ENCODE measurements at places on chromosomes 11 and 22.

DNA sequence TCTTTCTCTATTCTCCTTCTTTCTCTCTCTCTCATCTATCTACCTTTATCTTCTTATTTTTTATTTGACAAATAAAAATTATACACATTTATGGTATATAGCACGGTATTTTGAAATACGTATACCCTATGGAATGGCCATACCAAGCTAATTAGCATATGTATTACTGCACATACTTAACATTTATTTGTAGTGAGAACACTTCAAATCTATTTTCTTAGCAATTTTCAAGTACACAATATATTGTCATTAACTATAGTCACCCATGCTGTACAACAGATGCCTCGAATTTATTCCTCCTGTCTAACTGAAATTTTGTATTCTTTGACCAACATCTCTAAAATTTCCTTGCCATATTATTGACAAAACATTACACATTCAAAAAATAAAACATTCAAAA, 447.1 kb downstream of the MIAT start:
- DNase-seq = no peak

GRCh38 chr11:114322934-114323333, 26.7 kb downstream of the NNMT start:
- no peak for DNase-seq

DNA sequence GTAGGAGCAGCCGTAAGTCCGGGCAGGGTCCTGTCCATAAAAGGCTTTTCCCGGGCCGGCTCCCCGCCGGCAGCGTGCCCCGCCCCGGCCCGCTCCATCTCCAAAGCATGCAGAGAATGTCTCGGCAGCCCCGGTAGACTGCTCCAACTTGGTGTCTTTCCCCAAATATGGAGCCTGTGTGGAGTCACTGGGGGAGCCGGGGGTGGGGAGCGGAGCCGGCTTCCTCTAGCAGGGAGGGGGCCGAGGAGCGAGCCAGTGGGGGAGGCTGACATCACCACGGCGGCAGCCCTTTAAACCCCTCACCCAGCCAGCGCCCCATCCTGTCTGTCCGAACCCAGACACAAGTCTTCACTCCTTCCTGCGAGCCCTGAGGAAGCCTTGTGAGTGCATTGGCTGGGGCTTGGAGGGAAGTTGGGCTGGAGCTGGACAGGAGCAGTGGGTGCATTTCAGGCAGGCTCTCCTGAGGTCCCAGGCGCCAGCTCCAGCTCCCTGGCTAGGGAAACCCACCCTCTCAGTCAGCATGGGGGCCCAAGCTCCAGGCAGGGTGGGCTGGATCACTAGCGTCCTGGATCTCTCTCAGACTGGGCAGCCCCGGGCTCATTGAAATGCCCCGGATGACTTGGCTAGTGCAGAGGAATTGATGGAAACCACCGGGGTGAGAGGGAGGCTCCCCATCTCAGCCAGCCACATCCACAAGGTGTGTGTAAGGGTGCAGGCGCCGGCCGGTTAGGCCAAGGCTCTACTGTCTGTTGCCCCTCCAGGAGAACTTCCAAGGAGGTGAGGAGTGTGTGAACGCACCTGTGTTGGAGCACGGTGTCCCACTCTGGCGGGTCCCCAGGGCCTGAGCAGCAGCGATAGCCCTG, at the start of gene TAGLN:
Gene TAGLN (plus strand): TSS at position 318 of the 863 bp plus-strand sequence. CDS start 3,644 bp downstream, outside the sequence.
- DNase-seq = no peak

GRCh38 chr11:108432783-108433182, 34.5 kb downstream of the C11orf65 start:
- no peak for DNase-seq

- DNase-seq = peak; percentile 1
These were observed 85.8 kb downstream of the RELT start for GRCh38 chr11:73461964-73462363.

DNA sequence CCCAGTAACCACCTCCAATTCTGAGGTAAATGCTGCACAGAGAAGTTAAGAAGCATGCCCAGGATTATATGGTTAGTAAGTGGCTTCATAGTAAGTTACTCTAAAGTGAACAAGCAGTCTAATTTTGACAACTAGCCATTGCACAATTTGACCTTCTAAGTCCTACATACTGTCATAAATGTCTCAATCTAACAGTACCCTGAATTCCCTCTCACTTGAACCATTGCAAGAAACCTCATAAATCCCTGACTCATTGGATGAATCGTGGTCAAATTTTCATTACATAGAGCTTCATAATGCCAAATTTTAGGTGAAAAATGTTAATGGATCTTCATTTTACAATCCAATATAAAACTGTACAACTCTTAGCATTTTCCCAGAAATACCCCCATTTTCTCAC, 217.3 kb upstream of the GRIA4 start:
- no peak for DNase-seq

- DNase-seq = no peak
These were observed 385.7 kb downstream of the AASDHPPT start for GRCh38 chr11:106463154-106463553.

DNA sequence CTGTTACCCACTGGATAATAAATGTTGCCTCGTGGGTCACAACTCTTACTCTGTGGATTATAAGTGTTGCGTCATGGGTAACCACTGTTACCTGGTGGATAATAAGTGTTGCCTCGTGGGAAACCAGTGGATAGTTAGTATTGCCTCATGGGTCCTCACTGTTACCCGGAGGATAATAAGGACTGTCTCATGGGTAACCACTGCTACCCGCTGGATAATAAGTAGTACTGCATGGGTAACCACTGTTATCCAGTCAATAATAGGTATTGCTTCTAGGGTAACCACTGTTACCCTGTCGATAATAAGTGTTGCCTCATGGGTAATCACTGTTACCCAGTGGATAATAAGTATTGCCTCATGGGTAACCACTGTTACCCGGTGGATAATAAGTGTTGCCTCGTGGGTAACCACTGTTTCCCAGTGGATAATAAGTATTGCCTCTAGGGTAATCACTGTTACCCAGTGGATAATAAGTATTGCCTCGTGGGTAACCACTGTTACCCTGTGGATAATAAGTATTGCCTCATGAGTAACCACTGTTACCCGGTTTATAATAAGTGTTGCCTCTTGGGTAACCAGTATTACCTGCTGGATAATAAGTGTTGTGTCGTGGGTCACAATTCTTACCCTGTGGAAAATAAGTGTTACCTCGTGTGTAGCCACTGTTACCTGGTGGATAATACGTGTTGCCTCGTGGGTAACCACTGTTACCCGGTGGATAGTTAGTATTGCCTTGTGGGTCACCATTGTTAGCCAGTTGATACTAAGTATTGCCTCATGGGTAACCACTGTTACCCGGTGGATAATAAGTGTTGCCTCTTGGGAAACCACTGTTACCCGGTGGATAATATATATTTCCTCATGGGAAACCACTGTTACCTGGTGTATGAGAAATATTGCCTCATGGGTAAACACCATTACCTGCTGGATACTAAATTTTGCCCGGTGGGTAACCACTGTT, 15.7 kb upstream of the NXPE4 start:
- DNase-seq = no peak

- DNase-seq = no peak
These were observed 36.0 kb downstream of the CAPN1 start for GRCh38 chr11:65217441-65218423.

- no peak for DNase-seq
These were observed 25.9 kb downstream of the MED15 start for GRCh38 chr22:20533095-20533878.

GRCh38 chr11:92531065-92531739, 306.6 kb downstream of the FAT3 start:
- DNase-seq = no peak

DNA sequence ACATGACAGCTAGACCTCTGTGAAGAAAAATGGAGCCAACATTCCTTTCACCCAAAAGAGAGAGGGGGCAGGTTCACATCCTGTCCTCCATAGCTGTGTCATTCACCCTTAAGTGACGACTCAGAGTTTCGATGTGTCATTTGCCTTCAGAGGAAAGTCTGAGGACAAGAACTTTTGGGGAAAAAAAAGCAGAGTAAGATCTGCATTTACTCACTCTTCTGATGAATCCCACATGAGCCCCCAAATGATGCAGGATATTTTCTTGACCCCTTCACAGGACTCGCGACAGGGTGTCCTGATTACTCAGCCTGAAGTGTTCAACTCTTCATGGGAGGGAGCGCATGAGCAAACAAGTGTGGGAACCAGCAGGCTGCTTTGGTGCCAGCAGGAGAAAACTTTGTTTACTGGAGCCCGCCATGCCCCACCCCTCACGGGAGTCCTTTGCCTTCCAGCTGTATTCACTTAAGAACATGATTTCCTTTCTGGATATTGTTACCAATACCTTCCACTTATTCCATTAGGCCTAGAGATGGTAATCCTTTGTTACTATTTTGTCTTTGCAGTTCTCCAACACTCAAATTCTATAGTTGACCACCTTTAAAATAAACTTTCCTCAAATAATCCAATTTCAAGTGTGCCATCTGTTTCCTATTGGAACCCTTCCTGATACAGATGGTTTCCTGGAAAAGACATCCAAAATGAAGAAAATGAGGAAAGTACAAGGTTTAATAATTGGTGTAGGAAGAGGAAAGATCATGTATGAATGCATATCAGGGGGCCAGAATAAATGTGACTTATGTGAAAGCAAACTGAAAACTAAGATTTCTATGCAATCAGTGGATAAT, 729.8 kb downstream of the FAM181B start:
- DNase-seq = no peak

DNA sequence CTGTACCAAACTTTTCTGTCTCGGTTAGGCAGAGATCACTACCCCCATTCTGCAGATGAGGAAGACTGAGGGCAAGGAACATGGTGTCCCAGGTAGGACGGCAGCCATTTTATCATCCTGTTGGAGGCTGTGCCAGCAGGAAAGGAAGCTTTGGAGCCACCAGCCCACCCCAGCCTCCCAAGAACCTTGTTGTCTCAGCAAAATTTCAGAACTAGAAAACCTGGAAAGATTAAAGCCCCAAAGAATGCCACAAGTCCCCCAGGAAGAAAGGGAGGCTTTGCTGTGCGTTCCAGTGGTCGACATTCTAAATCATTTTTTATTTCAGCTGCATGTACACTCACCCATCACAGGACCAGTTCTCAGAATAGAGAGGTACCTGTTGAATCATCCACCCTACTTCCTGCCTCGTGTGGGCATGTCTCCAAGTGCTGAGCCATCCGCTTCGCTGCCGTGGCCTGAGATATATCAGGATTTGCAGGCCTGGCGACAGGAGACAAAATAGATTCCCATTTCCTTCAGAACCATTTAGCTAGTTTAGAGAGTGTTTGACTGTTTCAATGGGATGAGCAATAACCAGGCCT, 13.0 kb upstream of the EIF3D start:
- no peak for DNase-seq

GRCh38 chr11:82539669-82540068, 194.0 kb downstream of the FAM181B start:
- DNase-seq = no peak

DNA sequence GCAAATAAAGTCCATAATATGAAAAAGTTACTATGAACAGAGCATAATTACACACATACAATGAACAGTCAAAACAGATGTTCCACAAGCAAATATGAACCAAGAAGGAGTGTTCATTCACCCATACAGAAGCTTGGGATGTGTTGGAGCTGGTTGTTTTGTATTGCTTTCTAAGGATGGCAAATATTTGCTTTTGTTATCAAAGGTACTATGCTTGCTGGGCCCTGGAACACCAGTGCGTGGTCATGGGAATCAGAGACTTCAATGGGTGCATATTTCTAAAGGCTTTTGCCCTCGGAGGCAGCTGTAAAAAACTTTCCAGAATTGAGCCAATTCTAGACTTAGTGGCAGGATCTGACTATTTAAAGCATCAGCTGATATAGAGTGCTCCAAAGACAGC, 85.1 kb downstream of the BARX2 start:
- DNase-seq = no peak

DNA sequence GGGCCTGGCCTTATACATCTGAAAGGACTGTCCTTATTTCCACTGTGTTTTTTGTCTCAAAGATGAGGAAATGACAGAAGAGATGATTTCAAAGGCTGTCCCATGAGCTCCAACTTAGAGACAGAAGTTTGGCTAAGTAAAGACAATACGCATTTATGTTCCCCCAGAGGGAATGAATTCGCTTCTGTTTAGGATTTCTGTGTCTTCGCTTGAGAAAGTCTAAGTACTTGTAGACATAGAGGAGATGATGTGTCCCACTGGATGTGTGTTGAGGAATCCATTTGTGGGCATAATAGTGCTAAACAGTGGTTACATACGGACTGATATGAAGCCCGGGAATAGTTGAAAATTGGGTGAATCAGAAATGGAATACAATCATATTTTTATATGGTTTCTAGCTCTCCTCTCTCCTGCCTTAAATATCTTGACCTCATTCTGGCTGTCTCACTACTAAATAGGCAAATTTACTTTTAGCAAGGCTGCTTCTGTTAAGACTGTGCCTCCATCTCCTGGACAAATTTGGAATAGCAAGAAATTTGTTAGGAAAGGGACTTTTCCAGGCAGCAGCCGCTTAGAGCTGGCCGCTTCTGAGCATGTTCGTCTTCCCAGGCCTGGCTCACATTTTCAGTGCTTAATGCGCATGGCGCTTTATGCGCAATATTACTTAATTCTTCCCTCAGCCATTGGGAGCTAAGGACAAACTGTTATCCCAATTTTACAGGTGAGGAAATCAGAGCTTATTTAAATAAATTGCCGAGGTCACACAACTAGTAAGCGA, 1.9 kb upstream of the PEX26 start:
- DNase-seq = peak; percentile 82

DNA sequence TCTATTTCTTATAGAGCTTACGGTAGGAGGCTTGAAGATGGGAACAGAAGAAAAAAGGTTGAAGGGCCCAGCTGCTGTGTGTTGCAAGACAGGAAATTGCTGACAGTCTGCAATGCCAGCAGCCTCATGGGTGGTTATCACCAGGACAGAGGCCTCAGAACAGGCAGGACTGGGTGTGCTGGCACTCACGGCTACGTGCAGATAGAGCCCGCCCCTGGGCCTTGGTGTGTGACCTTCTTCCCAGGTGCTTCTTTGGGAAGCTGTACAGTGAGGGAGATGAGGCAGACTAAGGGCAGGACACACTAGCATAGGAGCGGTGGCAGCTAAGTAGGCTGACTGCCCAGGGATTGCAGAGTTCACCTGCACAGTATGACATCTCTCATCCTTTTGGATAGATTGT, 12.6 kb downstream of the PRAME start:
- DNase-seq = no peak

DNA sequence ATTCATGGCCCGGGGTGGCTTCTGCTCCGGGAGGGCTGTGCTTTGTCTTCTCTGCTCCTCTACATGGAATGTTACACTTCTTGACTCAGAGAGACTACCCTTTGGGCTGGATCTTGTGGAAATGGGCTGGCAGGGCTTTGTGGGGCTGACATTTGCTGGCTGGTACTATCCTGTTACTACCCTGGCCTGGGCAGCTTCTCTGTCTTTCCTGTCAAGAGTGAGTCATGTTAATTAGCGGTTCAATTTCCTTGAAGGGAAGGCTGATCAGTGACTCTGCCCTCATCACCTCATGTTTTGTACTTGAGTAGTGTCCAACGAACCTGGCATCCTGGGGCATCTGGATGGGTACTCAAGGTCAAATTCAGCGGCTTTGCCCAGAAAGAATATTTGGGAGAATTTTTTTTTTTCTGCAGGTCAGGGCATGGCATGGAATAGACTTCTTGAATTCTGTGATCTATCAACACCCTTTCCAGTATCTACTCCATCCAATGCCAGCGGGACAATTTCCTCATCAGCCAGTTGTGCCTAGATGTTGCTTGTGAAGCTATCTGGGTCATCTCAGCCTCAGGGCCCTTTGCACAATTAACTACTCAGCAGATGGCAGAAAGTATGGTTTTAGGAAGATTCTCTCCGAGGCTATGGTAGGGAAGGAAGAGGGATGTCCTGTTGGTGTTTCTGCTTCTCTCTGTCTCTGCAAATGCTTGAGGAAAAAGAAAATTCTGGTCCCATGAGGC, 140.5 kb upstream of the PLET1 start:
- DNase-seq = no peak

- DNase-seq = no peak
These were observed 1.4 kb downstream of the TMEM80 start for GRCh38 chr11:696955-697491.

GRCh38 chr11:78432058-78432515, 14.5 kb upstream of the GAB2 start:
- DNase-seq = no peak
